Amygdala (tissue), 56 donors: ENCODE measurements at places on chromosomes 1 and 21.

DNA sequence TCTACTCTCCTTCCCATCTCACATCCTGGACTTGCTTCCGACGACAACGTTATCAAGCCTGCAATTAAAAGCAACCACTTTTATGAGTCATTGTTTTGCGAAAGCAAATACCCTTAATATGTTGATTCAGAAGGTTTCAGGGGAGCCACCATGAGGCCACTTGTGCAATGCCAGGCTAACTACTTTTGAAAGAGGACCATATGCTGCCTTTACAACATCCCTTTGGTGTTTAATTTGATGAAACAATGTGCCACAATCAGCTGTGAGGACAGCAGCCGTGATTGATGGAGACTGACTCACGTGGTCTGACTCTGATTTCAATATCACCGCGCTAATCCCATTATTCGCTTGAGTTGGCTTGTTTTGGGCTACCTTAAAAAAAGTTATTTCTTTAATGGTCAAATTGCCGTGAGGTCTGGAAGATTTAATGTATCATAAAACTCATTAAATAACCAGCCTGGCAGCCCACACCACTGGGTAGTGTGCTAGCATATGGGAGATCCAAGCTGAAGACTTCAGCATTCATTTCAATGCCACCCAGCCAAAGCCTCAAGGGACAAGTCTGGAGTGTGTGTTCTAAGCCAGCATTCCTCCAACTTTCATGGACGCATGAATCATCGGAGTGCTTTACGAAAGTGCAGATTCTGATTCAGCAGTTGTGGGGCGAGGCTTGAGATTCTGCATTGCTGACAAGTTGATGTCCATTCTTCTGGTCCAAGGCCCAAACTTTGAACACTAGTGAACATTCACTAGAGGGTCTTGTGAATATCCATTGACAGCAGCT, 73.3 kb upstream of the PAXBP1 start:
- no peak for DNase-seq

GRCh38 chr1:112769611-112770010, 54.5 kb upstream of the PPM1J start:
- no peak for DNase-seq

GRCh38 chr1:50378770-50379169, 44.5 kb downstream of the DMRTA2 start:
- DNase-seq = no peak

DNA sequence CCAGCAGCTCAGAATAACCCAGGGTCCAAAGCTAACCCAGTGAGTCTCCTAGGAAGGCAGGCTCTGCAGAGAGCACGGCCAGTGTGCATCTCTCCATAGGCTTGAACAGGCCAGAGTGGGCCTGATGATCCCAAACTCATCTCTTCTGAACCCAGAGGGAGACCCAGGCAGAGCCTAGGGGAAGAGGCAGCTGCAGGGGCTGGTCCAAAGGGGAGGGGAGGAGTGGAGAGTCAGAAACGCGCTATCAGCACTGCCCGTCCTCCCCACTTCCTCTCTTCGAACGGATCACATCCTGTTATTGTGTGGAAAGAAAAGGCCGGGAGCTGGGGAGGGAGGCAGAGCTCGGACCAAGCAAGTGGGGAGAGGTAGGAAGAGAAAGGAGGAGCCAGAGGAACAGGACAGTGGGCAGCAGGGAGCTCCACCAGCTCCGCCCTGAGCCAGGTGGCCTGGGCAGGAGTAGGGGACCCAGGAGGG, 20.2 kb downstream of the TAL1 start:
- DNase-seq = no peak

DNA sequence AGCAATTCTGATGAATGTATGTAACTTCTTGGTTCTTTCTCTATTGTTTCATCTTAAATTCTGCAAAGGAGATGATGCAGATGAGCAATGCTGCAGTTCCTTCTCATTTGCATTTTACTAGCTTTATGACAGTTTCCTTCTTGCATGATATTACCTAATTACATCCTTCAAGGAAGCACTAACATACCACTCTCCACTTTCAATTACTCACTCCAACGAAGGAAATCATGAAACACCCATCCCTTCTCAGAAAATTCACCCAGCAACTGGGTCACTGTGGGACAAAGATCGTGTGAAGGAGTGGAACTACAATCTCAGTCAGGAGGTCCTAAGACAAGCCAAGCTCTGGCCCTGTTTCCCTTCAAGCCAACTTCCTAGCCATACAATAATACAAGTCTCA, 142.3 kb downstream of the CHD1L start:
- DNase-seq = no peak

- no peak for DNase-seq
Observed at GRCh38 chr1:113192242-113192641, 119.2 kb downstream of the LRIG2 start.

DNA sequence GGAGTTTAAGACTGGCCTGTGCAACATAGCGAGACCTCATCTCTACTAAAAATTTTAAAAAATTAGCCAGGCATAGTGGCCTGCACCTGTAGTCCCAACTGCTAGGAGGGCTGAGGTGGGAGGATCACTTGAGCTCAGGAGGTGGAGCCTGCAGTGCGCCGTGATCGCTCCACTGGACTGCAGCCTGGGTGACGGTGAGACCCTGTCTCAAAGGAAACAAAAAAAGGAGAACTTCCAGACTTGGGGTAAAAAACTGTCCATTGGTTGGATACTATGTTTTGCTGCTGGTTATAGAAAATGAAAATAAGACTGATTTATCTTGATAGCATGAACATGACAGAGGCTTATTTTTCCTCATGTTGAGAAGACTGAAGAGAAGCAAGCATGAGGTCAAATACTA, 79.4 kb downstream of the WDR4 start:
- DNase-seq = no peak

DNA sequence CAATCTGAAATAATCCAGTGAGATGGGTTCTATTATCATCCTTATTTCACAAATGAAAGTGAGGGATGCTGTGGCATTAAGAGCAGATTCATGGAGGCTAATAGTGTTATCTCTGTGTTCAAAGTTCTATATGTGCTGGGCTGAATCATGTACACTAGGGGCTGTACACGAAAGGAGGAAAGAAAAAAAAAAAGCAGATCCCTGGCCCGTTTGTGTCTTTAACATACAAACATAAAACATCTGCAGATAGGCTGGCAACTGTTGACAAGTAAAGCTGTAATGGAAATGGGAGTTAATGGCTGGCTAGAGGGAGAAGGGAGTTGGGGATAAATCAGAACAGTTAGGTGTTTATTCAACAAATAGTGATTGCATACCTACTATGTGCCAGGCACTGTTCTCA, 3.1 kb downstream of the WNT2B start:
- DNase-seq = no peak

DNA sequence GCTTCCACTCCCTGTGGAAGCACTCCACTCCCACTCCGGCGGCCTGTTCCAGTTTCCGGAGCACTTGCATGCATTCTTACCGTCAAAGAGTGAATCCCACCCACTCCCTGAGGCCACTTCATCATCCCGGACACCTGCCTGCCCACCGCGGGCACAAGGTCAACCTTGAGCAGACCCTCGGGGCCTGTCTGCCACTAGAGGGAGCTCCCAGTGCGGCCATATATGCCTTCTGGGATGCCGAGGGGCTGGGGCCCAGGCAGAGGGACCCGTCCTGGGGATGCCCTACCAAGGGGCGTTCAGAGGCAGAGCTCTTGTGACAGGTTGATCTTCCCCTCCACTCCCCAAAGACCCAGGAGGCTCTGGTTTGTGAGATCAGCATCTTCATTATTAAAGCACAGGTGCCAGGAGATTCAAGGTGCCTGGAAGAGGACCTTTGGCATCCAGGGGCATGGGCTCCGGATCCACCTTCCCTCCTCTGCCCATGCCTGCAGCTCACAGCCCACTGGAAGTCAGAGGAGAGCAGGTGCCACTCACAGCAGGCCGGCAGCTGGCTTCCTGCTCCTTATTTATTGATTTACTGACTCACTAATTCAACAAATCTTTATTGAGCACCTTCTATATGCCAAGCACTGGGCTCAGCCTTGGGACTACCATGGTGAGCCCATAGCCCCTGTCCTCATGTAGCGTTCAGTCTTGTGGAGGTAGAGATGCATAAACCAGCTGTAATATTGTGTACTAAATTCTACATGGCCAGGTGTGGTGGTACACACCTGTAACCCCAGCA, 47.3 kb downstream of the UBIAD1 start:
- no peak for DNase-seq

GRCh38 chr1:93758842-93759515, 77.3 kb upstream of the BCAR3 start:
- no peak for DNase-seq

GRCh38 chr1:119971710-119972570, 75.6 kb upstream of the ADAM30 start:
- DNase-seq = no peak

GRCh38 chr1:90986953-90987352, 34.9 kb downstream of the ZNF644 start:
- no peak for DNase-seq

DNA sequence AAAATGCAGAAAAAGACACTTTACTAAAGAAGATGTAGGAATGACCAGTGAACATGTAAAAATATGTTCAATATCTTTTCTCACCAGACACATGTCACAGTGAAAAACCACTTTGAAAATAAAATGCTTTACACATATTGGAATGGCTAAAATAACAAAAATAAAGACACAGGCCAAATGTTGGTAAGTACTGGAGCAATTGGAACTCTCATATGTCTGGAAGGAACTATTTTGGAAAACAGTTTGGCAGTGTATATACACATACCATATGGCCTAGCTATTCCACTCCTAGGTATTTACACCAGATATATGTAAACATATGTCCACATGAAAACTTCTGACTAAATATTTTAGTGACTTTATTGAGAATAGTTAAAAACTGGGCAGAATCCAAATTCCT, 927.2 kb downstream of the BRINP3 start:
- DNase-seq = no peak

DNA sequence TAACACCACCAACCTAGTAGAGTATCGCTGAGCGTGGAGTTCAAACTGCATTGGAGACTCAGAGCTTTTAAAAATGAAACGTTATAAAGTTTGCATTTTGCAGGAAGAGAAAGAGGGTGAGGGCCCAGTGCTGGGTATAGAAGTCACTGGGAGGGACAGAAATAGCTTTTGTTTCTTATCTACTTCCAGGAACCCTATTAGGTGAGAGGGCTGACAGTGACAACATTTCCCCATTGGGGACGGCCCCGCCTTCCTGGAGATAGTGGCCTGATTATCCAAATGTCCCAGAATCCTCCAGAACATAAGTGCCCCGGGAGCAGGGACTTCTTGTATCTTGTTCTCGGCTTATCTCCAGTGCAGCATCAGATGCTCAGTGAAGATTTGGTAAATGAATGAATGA, 574.9 kb downstream of the PTPRU start:
- DNase-seq = no peak

DNA sequence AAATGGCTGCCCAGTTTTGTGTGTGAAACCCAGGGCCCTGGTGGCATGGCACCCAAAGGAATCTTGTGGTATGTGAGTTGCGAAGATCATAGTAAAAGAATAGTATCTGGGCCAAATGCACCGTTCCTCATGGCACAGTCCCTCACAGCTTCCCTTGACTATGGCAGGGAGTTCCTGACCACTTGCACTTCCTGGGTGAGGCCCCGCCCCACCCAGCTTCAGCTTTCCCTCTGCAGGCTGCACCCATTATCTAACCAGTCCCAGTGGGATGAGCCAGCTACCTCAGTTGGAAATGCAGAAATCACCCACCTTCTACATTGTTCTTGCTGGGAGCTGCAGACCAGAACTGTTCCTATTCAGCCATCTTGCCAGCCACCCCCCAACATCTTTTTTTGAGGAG, 63.0 kb downstream of the SLC5A9 start:
- no peak for DNase-seq

GRCh38 chr1:177969109-177969508, 749 bp downstream of the SEC16B start:
- DNase-seq = no peak

- DNase-seq = no peak
Observed at GRCh38 chr1:59505596-59506028, 208.7 kb downstream of the FGGY start.

GRCh38 chr1:89261926-89262515, 10.6 kb downstream of the GBP5 start:
- no peak for DNase-seq

GRCh38 chr1:184914149-184914548, 60.2 kb downstream of the NIBAN1 start:
- DNase-seq = no peak

GRCh38 chr1:86247597-86248279, 91.2 kb upstream of the COL24A1 start:
- no peak for DNase-seq

- no peak for DNase-seq
Observed at GRCh38 chr1:219566951-219567947, 45.7 kb downstream of the ZC3H11B start.

GRCh38 chr1:236341298-236341697, 52.8 kb upstream of the EDARADD start:
- DNase-seq = no peak

GRCh38 chr1:6359216-6360116, 34.1 kb downstream of the ACOT7 start:
- DNase-seq = no peak

- DNase-seq = no peak
Observed at GRCh38 chr1:95889400-95889799, 655.4 kb downstream of the RWDD3 start.

- no peak for DNase-seq
Observed at GRCh38 chr1:115652236-115652788, 10.5 kb downstream of the VANGL1 start.

GRCh38 chr1:47786316-47786715, 210.9 kb downstream of the TRABD2B start:
- DNase-seq = no peak

- no peak for DNase-seq
Observed at GRCh38 chr1:234067581-234068337, 163.3 kb downstream of the SLC35F3 start.

- peak; percentile 49 for DNase-seq
Observed at GRCh38 chr1:167121375-167122120, 27.7 kb downstream of the STYXL2 start.

GRCh38 chr1:199466961-199467360, 560.5 kb upstream of the NR5A2 start:
- DNase-seq = no peak

DNA sequence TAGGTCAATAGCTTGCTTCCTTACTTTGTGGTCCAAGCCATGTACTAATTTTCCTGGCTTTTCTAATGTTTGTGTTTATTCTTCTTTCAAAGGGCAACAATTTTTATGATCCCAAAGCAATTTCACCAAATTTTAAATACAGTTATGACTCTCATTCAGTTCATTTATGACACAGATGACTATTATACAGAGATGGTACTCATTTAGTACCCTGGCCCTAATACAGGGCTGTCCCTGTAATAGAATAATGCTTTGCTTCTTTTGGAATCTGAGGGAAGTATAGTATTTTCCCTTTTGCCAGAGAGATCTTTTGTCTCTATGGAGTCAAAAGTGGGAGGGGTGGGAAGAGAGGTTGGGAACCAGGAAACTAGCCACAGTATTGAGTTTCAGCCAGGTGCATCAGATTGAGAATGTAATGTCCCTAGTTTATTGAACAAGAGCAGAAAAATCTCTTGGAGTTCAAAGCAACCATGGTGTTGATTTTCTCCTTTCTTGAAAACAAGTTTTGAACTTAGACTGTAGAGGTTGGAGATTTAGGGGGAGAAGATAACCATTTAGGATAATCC, 20.4 kb downstream of the DENND2D start:
- DNase-seq = no peak

- no peak for DNase-seq
Observed at GRCh38 chr21:21481239-21481638, 483.0 kb downstream of the NCAM2 start.

- no peak for DNase-seq
Observed at GRCh38 chr1:78779831-78780230, 130.2 kb downstream of the IFI44 start.
